ENCODE measurements at places on chromosomes 12 and 14.

- no peak for DNase-seq
Measured at GRCh38 chr12:31813305-31813704, 84.5 kb upstream of the AMN1 start.

- peak; percentile 26 for DNase-seq
Measured at GRCh38 chr12:116370004-116370404, 92.5 kb upstream of the MED13L start.

DNA sequence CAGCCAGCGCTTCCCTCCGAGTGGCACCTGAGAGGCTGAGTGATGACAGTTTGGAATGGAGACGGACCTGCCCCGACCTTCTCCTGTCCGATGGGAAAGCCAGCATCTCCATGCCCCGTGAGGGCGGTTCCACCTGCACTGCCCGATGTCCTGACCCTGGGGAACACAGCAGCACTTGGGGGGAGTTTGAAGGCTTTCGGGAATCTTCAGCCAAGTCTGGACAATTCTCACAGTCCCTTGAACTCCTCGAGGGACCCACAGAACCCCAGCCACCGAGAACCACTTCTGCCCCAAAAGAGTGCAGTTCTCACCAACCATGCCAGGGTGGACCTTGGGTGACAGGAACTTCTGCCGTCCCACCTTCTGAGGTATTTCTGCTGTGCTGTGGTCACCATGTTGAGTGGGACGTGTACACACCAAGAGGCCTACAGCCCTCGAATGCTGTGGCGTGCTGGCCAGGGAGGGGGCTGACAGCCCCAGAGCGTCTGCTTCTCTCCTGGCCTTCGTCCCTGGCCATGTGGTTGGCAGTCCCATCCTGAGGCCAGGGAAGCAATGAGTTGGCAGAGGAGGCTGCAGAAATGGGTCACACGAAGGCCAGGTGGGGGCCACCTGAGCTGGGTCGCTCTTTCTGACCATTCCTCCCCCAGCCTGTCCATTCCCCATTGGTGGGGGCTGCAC lies 1.0 kb downstream of the CLBA1 start:
- no peak for DNase-seq

- no peak for DNase-seq
Measured at GRCh38 chr14:42368234-42368633, 761.6 kb downstream of the LRFN5 start.

DNA sequence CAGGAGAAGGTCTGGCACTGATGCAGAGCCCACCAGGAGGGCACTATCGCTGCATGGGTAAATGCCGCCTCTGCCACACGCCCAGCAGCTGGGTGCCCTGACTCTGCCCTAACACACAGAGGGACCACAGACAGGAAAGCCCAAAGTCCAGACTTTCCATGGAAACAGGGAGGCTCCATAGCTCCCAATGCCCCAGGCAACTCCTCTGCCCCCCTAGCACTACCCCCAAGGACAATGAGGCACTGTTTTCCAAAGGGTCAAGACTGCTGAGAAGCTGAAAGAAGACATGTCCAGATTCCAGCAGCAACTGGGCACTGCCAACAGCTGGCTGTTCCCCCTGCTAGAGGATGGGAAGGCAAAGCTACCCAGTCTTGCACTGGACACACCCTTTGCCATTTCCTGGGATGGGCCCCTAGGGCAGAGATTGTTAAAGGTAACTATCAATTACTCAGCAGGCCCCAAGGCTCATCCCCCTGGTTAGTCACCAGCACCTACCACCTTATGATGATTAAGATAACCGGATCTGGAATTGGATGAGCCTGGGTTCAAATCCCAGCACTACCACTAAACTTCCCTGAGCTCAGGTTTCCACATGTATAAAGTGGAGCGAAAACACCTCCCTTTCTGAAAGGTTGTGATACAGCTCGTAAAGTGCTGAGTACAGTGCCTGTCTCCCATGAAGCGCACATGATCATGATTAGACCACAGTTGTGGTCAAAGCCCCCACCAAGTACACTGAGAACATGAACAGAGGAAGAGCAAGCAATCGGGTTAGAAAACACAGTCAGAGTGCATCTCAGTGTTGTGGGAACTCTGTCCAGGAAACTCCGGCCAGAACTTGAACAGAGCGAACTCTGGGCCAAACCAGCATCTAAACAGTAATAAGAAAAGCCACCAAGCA lies 3.3 kb downstream of the PXN start:
- DNase-seq = no peak

GRCh38 chr12:7293670-7294069 lies 10.2 kb upstream of the ACSM4 start:
- DNase-seq = no peak

DNA sequence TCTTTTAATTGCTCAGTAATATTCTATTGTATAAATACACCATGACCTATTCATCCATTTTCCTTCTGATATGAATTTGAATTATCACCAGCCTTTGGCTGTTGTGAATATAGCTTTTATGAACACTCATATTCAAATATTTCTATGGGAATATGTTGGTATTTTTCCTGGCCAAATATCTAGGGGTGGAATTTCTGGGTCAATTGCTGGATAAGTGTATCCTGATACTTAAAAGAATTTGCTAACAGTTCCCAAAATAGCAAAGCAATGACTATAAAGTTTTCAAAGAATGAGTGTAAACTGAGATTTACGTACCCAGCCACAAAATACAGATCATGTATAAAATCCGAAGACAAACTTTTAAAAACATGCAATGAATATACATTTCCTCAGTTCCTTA lies 148.7 kb upstream of the CLEC14A start:
- no peak for DNase-seq

GRCh38 chr12:20778969-20779368 lies 31.5 kb upstream of the SLCO1B3 start:
- no peak for DNase-seq

DNA sequence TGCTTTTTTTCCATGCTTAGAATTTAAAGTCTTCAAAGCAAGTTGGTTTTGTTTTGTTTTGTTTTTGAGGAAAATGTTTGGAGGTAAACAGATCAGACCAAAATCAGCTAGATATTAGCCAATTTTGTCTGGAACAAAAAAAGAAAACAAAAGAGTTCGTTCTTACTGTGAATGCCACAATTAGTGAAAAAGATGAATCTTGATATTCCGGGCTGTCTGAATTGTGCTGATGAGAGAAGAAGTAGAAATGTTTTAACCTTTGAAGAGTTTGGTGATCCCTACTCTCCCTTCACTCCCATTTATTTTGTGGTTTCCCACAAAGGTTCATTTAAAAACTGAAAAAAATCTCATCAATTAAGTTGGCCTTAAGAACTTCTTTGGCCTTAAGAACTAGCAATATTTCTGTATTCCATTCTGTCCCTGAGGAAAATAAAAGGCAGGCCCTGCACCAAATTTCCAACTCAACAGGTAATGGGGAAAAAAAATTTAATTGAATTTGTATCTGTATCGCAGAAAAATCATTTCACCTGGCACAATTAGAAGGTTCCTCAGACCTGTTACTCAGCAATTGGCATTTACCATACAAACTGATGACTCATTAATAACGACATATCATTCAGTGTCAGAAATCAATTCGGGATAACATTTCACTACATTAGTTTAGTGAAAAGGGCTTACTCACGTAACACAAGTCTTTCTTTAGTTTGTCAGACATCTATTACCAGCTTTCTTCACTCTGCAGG lies 562 bp upstream of the GLIPR1L2 start:
- DNase-seq = no peak

DNA sequence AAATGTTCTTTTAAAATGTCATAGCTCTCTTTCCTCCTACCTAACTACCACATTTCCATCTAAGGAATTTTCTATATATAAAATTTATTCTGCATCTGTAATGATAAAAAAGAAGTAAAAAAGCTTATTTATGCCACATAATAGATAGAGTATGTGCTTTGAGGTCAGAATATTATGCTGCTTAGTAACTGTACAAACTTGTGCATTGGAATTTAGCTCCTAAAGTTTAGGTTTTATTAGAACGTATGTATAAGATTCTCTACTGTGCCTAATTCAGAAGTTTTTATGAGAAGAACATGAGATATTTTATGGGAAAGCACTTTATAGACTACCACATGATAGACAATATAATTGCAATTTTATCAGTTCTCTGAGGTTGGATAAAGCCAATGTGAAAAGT lies 384.6 kb downstream of the SLC16A7 start:
- no peak for DNase-seq

DNA sequence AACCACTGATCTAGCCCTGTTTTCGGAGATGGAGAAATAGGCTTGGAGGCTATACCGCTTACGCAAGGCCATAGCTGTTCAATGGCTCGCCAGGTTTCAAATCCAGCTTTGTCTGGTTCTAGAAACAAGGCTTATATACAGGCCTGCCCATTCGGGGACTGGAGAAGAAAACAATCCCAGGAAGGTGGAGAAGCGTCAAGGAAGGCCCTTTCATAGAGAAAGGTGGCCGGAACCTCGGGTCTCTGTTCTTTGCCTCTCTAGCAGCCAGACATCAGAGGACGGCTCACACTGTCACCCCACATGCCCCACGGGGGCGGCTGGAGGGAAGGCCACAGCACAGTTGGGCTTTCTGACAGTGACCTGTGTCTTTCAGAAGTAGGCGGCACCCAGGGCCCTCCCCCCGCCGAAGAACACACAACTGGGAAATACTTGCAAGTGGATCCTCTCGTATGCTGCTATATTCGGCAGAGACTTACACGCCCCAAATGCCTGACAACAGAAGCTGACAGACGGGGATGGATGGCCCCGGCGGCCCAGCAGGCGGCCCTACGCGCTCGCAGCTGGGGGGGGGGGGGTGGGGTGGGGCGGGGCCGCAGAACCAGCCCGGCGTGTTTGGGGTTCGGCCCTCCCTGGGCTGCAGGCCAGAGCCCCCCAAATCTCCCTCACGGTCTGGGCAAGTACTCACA lies 4.5 kb upstream of the SETD1B start:
- DNase-seq = peak; percentile 75

DNA sequence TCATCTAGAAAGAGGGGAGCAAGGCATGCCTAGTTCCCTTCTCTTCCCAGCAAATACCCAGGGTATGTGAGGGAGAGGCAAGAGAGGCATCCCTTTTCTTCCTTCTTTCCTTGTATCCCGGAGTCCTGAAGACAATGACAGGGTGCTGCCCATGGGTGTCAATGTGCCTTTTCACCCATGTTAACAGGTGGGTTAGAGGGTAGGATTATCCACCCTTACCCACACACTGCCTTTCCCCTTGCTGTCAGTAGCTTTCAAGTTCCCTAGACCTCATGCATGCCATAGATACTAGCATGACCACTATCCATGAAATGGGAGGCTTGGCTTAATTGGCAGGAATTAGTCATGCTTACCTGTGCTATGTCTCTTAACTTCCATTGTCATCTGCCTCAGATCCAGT lies 36.3 kb upstream of the PCNX1 start:
- no peak for DNase-seq

- DNase-seq = peak; percentile 78
Measured at GRCh38 chr12:65536876-65537681, 258.6 kb downstream of the MSRB3 start.

- DNase-seq = no peak
Measured at GRCh38 chr12:720231-720941, 32.0 kb upstream of the WNK1 start.

DNA sequence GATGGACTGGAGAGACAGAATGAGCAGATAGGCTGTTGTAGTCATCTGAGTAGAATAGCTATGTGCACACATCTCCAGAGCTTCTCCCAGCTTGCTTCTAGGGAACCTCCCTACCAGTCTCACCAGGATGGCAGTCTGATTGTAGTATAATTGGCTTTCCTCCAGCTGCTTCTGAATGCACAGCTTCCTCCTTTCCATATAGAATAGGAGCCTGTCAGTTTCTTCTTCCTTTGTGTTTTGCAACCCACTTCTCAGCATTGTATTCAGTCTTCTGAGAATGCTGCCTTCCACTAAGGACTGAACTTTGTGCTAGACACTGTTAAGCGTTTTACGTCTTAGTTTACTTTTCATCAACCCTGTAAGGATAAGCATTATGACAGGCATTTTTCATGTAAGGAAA lies 2.2 kb upstream of the CSAD start:
- DNase-seq = peak; percentile 95

GRCh38 chr14:73851567-73852382 lies at the start of gene PTGR2:
TSS of gene PTGR2 (plus strand) at chr14:73851831. CDS start at chr14:73858863, 7,032 bp downstream.
- peak; percentile 89 for DNase-seq

GRCh38 chr14:68423686-68424085 lies 369.2 kb downstream of the ZFP36L1 start:
- no peak for DNase-seq

DNA sequence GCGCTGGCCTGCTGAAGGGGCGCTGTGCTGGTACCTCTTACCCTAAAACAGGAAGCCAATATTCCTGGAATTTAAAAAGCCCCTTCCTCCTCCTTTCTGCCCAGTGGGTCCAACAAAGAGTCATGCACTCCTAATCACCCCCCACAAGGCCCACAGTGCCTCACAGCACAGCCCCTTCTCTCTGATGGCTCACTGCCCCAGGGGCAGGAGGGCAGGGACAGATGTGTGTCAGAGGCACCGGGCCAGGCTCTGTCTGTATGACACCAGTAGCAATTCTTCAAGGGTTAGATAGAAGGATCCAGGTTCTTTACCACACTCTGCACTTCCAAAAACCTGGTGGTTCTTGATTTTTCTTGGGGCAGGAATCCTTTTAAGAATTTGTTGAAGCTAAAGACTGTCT lies 8.9 kb downstream of the MYH6 start:
- no peak for DNase-seq

DNA sequence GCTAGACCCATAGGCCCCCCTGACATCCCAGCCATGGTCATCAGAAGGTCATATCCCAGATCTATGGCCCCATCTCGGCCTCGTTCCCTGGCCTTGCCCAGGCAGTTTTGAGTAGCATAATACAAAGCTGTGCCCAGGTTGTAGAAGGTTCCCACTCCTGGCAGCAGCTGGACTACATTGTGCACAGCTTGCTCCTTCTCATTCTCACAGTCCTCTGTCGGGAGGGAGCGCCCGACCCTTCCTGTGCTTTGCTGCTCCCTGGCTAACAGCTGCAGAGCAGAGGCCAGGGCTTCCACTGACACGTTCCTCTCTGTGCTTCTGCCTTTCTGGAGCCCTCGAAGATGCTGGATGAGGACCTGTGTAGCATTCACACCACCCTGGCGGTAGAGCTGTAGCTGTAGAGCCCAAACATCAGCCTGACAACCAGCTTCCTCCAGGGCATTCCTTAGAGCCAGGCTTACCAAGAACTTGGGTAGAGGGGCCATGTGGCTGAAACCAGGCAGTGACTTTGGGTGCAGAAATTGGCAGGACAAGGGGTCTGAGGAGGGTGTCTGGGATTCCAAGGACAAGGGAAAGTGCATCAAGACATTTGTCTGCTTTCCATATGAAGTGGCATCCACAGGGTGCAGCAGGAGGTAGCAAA lies 1.0 kb downstream of the APOF start:
- no peak for DNase-seq

GRCh38 chr12:10128687-10129086 lies 1.3 kb downstream of the CLEC7A start:
- DNase-seq = peak; percentile 99

DNA sequence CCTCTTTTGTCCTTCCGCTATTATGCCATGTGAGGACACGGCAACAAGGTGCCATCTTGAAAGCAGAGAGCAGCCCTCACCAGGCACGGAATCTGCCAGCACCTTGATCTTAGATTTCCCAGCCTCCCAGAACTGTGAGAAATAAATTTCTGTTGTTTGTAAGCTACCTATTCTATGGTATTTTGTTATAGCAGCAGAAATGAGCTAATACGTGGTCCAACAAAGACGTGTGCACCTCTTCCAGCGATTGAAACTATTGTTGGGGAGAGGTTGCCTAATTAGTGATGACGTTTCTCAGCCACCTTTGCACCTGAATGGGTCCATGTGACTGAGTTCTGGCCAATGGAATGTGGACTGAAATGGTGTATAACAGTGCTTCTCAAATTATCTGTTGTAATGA lies 2.3 kb upstream of the SNAPC1 start:
- no peak for DNase-seq

- DNase-seq = no peak
Measured at GRCh38 chr14:55881577-55882241, 236.5 kb upstream of the PELI2 start.

GRCh38 chr14:96112032-96112431 lies 72.9 kb downstream of the C14orf132 start:
- no peak for DNase-seq
